ENCODE measurements at places on chromosomes 3 and 15.

GRCh38 chr3:150783316-150783715 lies 20.3 kb upstream of the SIAH2 start:
- no peak for DNase-seq

DNA sequence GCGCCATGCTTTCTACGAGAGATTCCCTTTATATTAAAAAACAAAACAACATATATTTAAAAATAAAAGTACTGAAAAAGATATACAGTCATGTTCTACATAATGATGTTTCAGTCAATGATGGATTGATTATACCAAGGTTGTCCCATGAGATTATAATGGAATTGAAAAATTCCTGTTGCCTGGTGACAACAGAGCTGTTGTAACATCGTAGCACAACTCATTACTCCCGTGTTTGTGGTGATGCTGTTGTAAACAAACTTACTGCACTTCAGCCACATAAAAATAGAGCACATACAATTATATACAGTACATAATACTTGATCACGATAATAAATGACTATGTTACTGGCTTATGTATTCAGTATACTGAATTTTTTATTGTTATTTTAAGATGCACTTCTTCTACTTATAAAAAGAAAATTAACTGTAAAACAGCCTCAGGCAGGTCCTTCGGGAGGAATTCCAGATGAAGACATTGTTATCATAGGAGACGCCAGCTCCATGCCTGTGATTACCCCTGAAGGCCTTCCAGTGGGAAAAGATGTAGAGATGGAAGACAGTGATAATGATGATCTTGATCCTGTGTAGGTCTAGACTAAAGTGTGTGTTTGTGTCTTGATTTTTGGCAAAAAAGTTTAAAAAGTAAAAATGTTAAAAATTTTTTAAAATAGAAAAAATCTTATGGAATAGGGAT lies 11.7 kb downstream of the CCR1 start:
- no peak for DNase-seq

GRCh38 chr15:66833371-66833770 lies 131.3 kb downstream of the SMAD6 start:
- DNase-seq, result no peak

DNA sequence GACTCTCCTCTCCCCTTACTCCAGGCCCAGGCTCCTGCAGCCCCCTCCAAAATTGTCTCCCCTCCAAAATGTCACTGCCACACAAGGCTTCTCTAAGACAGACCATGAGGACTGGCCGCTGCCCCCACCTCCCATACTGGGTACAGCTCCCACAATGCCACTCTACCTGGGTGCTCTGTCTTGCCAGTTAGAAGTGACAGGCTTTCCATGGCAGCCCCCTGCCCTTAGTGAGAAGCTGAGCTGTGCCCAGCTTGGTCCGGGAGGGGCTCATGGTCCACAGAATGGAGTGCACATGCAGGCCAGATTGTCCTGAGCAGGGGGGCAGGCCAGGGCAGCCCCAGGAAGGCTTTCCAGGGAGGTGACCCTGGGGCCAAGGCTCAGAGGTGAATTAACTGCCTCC lies 3.0 kb upstream of the CLK3 start:
- DNase-seq, result no peak

DNA sequence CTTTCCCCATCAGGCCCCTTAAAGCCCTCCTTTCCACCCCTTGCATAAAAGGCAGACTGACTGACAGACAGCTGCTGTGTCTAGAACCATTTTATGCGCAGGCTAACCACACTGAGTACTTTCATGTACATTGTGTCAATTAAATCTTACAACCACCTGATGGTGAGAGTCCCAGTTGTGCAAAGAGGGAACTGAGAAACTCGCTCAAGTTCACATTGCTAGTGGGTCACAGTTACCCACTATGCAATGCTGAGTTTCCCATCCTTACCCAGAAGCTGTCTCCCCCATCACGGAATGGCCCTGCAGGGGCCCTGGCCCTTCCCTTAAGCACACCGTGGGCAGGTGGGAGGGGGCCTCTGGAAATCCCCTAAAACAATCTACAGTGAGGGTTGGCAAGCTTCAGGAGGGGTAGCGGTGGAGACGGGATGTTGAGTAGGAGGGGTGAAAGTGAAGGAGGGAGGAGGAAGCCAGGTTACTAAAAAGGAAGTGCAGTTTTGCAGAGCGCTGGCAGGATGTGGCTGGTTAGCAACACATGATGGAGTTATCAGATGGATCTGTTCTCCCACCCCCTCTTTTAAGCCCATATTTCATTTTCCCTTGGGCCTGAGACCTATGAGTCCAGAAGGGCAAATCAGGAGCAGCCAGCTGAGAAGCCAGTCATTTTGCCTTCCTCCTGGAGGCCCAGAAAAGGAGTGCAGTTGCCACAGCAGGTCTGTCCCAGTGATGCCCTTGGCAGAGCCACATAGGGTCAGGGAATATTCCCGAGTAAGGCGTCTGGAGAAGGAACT lies 30.0 kb downstream of the STARD5 start:
- DNase-seq, result no peak

- no peak for DNase-seq
Measured at GRCh38 chr15:35774653-35775052, 228.7 kb upstream of the DPH6 start.

DNA sequence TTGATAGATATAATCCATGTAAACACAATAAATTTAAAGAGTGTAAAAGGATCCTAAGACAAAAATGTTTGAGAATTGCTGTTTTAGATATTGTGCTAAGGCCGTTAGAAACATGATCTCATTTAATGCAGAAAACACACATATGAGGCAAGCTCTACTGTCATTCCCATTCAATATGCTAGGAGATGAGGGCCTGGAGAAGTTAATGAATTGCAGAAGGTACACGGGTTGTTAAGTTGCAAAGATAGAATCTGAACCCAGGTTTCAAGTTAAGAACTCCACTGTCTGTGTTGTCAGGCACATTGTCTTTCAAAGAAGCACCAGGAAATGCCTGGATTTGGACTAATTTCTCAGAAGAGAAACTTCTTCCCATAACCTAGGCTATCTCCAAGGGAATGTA lies 65.1 kb upstream of the SAMMSON start:
- no peak for DNase-seq

DNA sequence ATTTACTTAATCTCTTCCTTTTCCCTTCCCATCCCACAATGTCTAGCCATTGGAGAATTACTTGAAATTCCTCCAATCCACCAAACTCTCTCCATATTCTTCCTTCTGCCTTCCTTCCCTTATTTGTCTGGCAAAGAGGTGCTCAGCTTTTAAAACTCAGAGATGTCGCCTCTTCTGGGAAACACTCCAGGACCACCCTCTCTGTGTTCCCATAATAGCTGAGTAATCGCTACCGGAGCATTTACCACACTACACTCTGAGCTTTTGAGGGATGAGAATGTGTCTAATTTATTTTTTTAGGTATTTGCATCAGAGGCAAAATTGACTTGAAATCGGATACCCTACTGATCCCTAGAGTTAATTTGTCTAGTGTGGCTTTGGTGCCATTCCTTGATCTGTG lies 245.7 kb upstream of the TPRG1 start:
- DNase-seq, result no peak

DNA sequence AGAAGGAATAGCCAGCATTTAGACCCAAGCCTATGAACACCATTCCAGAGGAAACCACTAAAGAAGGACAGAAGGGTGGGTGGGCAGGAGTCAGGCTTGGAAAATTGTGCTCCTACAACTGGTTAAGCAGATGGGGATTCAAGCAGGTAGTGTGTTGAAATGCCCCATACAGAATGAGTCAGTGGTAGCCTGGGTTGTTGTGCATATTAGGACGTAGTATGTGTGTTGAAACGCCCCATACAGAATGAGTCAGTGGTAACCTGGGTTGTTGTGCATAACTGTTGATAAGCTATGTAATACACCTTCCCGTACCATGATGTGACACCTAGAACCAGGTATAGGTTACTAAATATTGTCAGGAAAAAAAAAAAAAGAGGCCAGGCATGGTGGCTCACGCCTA lies 34.0 kb downstream of the MINDY4B start:
- DNase-seq, result no peak

DNA sequence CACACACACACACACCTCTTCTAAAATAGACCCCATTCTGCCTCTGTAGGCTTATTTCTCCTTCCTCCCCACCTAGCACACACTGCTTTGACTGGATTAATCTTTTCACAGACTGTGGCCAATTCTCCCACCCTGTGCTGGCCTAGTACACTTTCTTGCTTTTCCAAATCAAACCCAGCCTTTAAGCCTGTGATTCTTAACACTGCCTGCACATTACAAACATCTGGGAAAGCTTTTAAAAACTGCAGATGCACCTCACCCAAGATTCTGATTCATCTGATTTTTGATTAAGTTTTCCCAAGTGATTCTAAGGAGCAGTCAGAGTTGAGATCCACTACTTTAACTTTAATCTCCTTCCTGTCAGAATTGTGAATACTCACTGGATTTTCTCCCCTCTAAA lies 12.8 kb downstream of the CSNK1G1 start:
- DNase-seq, result no peak

DNA sequence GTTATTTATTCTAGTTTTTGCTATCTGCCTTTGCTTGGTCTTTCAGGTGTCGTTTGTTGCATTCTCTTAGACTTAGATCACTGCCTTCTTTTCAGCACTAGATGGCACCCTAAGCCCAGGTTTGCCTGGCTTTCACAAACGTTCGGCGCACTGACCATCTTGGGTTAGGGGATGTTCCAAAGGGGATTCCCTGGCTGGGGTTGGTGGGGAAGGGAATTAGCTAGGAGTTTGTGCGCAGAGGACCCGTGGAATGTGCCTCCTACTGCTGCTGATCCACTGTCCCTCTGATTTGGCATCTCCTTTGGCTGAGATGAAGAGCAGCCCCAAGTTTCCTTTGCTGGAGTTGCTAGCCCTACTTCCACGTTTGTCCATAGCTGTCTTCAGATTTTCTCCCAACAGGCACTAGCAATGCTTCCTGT lies 33.9 kb downstream of the PFN2 start:
- DNase-seq, result peak; percentile 54

DNA sequence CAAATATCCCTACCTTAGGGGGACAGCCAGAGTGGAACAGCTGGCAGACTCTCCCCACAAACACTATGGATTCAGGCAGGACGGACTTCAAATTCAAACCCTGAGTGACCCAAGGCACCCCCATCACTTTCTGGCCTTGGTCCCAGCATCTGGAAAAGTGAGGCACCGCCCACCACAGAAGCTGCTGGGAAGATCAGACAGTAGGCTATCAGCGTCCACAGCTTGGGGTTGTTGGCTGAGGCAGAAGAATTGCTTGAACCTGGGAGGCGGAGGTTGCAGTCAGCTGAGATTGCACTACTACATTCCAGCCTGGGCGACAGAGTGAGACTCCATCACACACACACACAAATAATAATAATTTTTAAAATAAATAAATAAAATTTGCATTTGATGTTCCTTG lies 8.5 kb downstream of the PFKFB4 start:
- no peak for DNase-seq

DNA sequence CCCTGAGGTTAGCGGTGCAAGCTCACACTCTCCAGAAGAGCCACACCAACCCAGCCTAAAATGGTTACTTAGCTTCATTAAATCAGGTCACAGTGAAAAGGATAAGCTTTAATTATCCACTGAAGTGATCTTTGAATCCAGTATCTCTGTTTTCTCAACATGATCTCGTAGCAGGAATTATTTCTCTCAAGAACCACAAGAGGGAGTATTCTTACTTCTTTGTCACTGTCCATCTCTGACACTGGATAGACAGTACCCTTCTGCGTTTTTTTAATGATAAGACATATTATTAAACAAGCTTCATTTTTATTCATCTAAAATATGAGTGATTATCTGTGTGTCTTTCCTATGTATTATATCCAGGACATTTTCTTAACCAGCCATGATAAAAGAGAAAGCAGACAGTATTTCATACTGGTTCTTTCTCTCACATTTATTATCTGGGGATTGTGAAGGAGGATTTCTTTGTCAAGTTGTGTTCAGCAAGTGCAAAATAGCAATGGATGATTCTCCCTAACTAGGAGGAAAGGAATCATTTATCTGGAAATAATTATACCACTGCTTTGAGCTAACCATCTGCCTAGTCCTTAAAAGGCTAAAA lies 105.4 kb upstream of the CCDC54 start:
- peak; percentile 46 for DNase-seq

DNA sequence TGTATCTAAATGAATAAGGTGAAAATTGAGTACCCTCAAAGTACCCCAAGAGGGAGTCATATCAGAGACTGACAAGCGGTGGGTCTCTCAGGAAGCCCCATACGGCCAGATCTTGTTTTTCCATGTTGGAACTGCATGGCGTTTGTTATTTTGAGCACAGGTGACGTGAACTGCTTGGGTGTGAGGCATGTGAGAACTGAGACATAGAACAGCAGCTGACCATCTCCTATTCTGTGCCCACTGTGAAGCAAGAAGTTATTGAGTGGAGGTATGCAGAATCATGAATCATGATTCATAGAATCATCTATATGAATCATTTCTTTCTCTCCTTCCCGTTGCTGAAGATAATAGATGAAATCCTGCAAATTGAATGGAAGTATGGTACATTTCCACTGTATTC lies 4.6 kb downstream of the VPS8 start:
- no peak for DNase-seq

- peak; percentile 51 for DNase-seq
Measured at GRCh38 chr15:33994005-33994615, 25.8 kb downstream of the CHRM5 start.

- DNase-seq, result no peak
Measured at GRCh38 chr3:184665101-184665500, 46.8 kb downstream of the MAGEF1 start.

- DNase-seq, result no peak
Measured at GRCh38 chr15:95341686-95342085, 988.8 kb upstream of the NR2F2 start.

GRCh38 chr15:85518979-85519761 lies 138.8 kb downstream of the AKAP13 start:
- no peak for DNase-seq

DNA sequence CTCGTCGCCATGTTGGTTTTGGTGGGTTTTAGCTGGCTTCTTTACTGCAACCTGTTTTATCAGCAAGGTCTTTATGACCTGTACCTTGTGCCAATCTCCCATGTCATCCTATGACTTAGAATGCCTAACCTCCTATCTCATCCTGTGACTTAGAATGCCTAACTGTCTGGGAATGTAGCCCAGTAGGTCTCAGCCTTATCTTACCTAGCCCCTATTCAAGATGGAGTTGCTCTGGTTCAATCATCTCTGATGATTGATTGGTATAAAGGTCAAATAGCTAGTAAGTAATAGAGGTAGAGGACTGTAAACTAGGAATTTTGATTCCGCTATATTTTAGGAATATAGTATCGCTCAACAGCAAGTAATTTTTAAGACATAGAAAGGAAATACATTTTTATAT lies 1.3 kb upstream of the ACKR2 start:
- no peak for DNase-seq

All from SJSA1 (cell line).